ENCODE measurements at places on chromosomes 1 and 21.

- DNase-seq: no peak
Measured at GRCh38 chr1:103211073-103211472, 102.8 kb upstream of the COL11A1 start.

GRCh38 chr1:225684741-225685140 is 31.8 kb upstream of the ENAH start:
- DNase-seq: no peak

DNA sequence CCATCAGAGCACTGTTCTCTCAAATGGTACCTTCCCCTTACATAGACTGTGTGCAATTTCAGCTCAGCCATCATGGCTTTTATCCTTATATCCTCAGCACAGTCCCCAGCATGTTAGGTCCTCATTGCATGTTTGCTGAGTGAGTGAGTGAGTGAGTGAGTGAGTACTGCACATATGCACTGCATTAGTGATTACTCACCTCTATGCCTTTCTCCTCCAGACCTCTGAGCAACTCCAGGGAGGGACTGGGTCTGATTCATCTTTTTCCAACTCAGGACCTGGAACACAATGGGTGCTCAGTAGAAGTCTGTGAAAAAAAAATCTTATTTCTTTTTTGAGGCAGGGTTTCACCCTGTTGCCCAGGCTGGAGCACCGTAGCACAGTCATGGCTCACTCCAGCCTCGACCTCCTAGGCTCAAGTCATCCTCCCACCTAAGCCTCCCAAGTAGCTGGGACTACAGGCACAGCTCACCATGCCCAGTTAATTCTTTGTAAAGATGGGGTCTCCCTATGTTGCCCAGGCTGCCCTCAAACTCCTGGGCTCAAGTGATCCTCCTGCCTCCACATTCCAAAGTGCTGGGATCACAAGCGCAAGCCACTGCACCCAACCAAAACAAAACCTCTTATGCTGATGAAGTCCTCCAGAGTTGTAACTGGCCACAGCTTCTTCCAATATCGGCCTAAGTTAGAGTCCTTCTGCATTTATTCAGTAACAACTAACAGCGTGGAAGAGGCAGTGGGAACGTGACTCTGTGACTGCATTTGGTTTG is 23.7 kb downstream of the RNU5D-1 start:
- no peak for DNase-seq

- DNase-seq: no peak
Measured at GRCh38 chr21:36889401-36889800, 77.1 kb downstream of the HLCS start.

GRCh38 chr1:240152611-240153297 is 61.1 kb downstream of the FMN2 start:
- no peak for DNase-seq

DNA sequence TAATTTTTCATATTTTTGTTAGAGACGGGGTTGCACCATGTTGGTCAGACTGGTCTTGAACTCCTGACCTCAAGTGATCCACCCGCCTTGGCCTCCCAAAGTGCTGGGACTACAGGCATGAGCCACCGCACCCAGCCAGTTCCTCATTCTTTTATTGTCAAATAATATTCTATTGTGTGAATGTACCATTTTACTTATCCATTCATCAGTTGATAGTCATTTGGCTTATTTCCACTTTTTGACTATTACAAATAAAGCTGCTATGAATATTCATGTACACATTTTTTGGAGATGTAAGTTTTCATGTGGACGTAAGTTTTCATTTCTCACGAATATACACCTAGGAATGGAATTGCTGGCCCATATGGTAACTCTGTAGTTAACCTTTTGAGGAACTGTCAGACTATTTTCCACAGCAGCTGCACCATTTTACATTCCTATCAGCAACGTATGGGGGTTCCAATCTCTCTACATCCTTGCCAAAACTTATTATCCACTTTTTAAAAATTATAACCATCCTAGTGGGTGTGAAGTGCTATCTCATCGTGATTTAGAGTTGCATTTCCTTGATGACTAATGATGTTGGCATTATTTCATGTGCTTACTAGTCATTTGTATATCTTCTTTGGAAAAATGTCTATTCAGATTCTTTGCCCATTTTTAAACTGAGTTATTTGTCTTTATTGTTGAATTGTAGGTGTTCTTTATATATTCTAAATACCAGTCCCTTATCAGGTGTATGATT is 12.7 kb downstream of the PACC1 start:
- no peak for DNase-seq

GRCh38 chr1:117171900-117172511 is 38.7 kb downstream of the VTCN1 start:
- no peak for DNase-seq

DNA sequence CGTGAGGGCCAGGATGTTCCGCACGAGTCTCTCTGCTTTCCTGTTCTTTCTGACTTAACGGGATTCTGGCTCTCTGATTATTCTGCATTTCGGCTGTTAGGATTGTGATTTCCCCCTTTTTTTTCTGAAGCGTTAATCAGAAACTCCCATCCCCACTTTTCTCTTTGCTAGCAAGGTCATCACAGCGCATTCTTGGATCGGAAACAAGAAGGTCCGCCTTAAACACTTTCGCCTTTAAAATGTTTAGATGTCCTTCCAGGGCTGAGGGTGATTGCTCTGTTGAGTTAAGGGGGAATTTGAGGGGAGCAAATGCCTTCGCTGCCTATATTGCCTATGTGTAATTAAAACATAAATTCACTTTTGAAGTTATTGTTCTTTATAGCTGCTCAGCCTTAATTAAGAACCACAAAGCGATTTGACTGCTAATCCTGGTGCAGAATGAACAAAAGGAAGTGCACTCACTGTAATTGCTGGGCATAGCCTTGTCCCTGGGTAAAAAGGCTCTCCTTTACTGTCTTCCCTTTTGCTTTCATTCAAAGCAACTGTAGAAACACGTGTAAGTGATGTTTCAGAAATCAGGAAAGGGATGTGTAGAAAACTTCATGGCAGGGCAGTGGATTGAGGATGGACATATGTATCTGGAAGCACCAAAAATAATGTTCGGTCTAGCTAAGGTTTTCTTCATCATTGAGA is 1.2 kb downstream of the LAMC1 start:
- DNase-seq: no peak

DNA sequence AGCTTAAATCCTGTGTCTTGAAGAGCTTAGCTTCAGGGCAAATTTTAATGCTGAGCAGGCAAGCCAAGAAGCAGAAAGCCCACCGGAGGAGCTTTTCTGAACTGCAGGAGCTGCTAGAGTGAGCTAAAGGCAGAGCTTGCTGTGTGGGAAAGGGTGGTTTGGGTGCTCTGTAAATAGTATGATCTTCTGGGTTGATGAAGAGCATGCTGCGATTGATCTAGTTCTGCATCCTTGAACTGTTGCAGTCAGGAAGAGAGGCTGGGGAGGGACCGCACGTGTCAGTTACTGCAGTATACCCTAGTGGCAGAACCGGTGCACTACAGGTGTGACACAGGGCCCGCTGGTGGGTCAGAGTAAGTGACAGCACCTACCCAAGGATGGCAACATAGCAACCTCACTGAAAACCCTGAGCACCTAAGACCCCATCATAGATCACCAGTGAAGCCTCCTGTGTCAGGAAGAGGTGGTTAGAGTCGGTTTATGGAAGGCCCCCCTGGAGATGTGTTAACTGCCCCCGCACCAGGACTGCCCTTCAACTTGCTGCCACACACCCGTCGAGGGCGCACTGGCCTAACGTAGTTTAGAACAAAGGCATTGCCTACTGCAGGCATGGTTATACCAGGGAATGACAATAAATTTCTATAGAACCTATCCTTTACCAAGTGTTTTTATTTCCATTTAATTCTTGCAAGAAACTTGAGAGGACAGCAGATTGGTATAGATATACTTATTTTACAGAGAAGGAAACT is 146.0 kb upstream of the KIAA0040 start:
- DNase-seq: peak; percentile 51

DNA sequence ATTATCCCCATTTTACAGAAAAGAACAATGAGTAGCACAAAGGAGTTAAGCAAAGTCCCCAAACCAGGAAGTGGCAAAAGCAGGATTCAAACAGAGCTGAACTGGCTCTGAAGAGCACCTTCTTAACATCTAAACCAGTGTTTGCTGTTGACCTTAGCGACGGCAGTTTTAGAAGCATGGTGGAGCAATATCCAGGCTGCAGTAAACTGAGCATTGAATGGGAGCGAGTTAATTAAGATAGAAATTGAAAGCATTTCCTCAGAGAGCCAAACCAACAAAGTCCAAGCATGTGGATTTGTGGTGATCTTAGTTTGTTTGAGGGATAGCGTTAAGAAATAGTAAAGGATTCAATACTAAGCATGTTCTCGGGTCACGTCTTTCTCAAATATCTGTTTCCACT is 13.4 kb upstream of the ZNF281 start:
- no peak for DNase-seq

Measured in stimulated activated CD4-positive, alpha-beta T cell treated with anti-CD3 and anti-CD28 coated beads, Interleukin-1b, Interleukin-23, amount 100 ng/mL, for 24 hours (primary cell).